Activated T-cell treated with anti-CD3 and anti-CD28 coated beads, Interleukin-2, amount 50 U/mL, for 72 hours (primary cell): ENCODE measurements at places on chromosomes 7 and 10. TPM values are rescaled to one million over a fixed set of nuclear protein-coding genes. Genes with fewer than 3 reads are reported as not detected.
A peak's percentile ranks its signal among the peaks of the same experiment; 100 is the strongest.

Gene MPLKIP
- 36.1 TPM for total RNA-seq

Gene SRGN
- total RNA-seq: 902 TPM

Gene NPFFR1
- 0.02 TPM for total RNA-seq

DNA sequence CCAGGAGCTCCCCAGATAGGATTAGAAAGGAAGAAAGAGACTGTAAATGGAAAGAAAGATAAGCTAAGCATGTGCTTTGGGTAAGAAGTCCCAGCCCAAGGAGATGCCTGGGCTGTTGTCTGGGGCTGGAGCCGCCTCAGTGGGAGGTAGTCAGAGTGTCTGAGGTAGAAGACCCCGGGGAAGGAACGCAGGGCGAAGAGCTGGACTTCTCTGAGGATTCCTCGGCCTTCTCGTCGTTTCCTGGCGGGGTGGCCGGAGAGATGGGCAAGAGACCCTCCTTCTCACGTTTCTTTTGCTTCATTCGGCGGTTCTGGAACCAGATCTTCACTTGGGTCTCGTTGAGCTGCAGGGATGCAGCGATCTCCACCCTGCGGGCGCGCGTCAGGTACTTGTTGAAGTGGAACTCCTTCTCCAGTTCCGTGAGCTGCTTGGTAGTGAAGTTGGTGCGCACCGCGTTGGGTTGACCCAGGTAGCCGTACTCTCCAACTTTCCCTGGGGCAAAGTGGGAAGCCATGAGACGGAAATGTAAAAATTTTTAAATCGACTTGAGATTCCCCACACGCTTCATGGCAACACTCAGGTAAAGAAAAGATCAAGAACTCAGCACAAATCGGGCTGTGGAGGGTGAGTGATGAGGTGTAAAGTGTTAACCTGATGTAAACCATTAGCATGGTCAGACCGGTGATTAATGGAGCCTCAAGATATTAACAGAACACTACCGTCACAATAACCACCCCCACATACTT is 1.3 kb downstream of the HOXA1 start:
- H3K27ac ChIP-seq: peak overlapping the region; percentile 73
- H3K4me3 ChIP-seq: peak overlapping the region; percentile 87

Gene SHH
- 0.05 TPM for total RNA-seq

DNA sequence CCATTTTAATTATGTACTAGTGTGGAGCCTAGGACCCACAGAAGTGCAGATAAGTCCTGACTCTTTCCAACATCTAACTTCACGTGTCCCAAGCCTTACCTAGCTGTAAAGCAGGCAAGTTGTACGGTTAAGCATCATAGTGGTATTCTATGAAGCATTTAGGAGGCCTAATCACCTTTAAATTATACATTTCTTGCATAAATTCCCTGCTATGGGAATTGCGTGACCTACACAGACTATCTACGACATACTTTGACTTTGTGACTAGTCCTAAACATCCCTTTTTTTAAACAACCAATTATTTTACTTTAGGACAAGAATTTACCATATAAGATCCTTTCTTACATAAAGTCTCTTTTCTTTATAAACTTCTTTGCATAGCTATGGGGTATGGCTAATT is 37.7 kb upstream of the LRGUK start:
- H3K4me1 ChIP-seq: no peaks in the 10 kb centered on the region
- no peaks in the 10 kb centered on the region for H3K27me3 ChIP-seq
- H3K4me3 ChIP-seq: no peak overlapping the region

Gene KIF20B
- total RNA-seq: 58.4 TPM

DNA sequence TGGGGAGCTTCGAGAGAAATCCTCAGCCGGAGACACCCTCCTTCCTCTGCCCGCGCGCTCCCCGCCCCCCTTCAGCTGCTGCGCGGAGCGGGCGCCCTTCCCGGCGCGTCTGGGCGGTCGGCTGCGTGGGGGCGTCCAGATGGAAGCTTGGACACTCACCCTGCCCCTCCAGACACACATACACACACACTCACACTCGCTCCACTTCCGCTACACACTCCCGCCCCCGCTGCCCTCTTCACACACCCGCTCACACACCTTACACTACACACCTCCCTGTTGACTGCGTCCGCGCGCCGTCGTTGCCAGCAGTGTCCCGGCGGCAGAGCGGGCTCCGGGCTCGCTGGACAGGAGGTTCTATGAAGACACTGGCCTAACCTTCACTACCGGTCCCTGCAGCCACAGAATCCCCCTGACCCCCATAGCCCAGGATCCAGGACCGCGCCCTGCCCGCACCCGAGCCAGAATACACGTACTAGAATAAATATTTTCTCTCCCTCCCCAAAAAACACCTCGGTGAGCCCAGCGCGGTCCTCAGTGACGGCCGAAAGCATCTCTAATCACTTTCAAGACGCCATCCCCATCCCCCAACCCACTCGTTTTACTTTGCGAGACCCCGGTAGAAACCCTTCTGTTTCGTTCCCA is 1.1 kb upstream of the EGR2 start:
- H3K4me1 ChIP-seq: peaks cover 52% of the 10 kb centered on the region
- peaks cover 20% of the 10 kb centered on the region for H3K27me3 ChIP-seq
- peak overlapping the region; percentile 99 for H3K27ac ChIP-seq
- peak; percentile 69 for DNase-seq
- H3K4me3 ChIP-seq: peak overlapping the region; percentile 92

- no peak for DNase-seq
- H3K4me3 ChIP-seq: no peak overlapping the region
- peaks cover 52% of the 10 kb centered on the region for H3K4me1 ChIP-seq
- H3K27me3 ChIP-seq: no peaks in the 10 kb centered on the region
- H3K27ac ChIP-seq: no peak overlapping the region
- no peaks in the 10 kb centered on the region for H3K36me3 ChIP-seq
Observed at GRCh38 chr10:68046642-68047041, 28.4 kb downstream of the HERC4 start.

DNA sequence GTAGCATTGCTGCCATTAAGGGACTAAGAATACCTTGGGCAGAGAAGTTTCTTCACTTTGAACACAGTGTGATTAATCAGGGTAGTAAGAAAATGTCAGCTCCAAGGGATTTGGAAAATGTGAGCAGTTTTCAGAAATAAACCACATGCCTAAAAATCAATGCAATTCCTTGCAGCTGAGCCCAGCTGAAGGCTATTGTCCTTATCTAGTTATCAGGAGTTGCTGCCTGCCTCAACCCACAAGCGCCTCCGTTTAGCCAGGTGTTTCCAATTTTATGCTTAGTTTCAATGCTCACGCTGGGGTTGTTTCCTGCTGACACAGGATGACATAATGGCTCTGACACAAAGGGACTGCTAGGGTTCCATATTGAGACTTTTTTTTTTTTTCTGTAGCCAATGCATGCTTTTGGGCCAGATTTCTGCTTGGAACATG is 132.3 kb upstream of the ANK3 start:
- H3K27me3 ChIP-seq: no peaks in the 10 kb centered on the region
- DNase-seq: no peak
- peaks cover 35% of the 10 kb centered on the region for H3K4me1 ChIP-seq
- no peak overlapping the region for H3K4me3 ChIP-seq
- peaks cover 4% of the 10 kb centered on the region for H3K36me3 ChIP-seq
- no peak overlapping the region for H3K27ac ChIP-seq

DNA sequence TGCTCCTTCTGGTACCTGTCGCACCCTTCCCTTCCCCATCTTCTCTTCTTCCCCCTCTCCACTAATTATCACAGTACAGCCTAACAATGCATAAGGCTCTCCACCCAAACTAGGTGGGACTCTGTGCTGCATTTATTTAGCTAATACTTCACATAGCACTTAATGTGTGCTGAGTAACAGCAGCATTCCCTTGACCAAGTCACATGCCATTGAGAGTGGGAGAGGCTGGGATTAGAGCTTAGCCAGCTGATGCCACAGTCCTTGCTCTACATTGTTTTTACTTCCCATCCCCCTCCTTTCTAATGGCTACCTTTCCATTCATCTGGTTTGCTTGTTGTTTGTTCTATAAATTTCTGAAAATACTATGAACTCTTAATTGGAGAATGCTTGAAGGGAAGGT is 426.9 kb downstream of the LRMDA start:
- H3K27ac ChIP-seq: no peak overlapping the region
- no peaks in the 10 kb centered on the region for H3K4me1 ChIP-seq
- H3K36me3 ChIP-seq: no peaks in the 10 kb centered on the region
- no peaks in the 10 kb centered on the region for H3K27me3 ChIP-seq
- H3K4me3 ChIP-seq: no peak overlapping the region
- no peak for DNase-seq

Gene SUN3
- not detected for total RNA-seq

GRCh38 chr10:1195828-1196227 is 139.6 kb downstream of the WDR37 start:
- peaks cover 19% of the 10 kb centered on the region for H3K4me1 ChIP-seq
- H3K27me3 ChIP-seq: no peaks in the 10 kb centered on the region
- H3K36me3 ChIP-seq: no peaks in the 10 kb centered on the region
- H3K4me3 ChIP-seq: no peak overlapping the region
- DNase-seq: no peak

Gene GATA3
- 50.2 TPM for total RNA-seq

DNA sequence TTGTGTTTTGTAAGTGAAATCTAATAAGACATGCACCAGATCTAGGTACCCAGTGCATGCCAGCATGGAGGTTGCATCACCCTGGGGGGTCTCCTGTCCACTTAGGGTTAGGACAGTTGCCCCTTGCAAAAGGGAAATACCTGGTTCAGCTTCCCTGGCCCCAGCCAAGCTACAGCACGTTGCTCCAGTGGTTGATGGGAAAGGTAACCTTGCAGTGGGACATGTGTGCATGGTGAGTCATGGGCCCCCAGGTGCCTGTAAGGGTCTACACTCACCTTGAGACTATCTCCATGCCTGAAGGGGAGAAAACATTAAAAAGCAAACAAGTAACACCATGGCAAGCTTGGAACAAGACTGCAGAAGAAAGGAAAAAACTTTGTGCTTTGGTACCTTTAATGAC is 143.9 kb downstream of the LSM5 start:
- DNase-seq: no peak
- no peak overlapping the region for H3K27ac ChIP-seq
- no peak overlapping the region for H3K4me3 ChIP-seq
- H3K36me3 ChIP-seq: no peaks in the 10 kb centered on the region

Gene SLC13A1
- not detected for total RNA-seq

Gene ANKRD61
- total RNA-seq: not detected

- H3K27me3 ChIP-seq: no peaks in the 10 kb centered on the region
- H3K4me3 ChIP-seq: no peak overlapping the region
- no peak overlapping the region for H3K27ac ChIP-seq
- DNase-seq: no peak
Observed at GRCh38 chr10:132626019-132626760, 88.6 kb downstream of the INPP5A start.

- H3K4me1 ChIP-seq: peaks cover 9% of the 10 kb centered on the region
- H3K36me3 ChIP-seq: no peaks in the 10 kb centered on the region
- H3K27me3 ChIP-seq: peaks cover 32% of the 10 kb centered on the region
- no peak for DNase-seq
- no peak overlapping the region for H3K4me3 ChIP-seq
- no peak overlapping the region for H3K27ac ChIP-seq
Observed at GRCh38 chr7:107694386-107694785, 33.8 kb downstream of the SLC26A4 start.
